GDM1 (cell line): ENCODE measurements at places on chromosomes 2 and 18.
A peak's percentile ranks its signal among the peaks of the same experiment; 100 is the strongest.

DNA sequence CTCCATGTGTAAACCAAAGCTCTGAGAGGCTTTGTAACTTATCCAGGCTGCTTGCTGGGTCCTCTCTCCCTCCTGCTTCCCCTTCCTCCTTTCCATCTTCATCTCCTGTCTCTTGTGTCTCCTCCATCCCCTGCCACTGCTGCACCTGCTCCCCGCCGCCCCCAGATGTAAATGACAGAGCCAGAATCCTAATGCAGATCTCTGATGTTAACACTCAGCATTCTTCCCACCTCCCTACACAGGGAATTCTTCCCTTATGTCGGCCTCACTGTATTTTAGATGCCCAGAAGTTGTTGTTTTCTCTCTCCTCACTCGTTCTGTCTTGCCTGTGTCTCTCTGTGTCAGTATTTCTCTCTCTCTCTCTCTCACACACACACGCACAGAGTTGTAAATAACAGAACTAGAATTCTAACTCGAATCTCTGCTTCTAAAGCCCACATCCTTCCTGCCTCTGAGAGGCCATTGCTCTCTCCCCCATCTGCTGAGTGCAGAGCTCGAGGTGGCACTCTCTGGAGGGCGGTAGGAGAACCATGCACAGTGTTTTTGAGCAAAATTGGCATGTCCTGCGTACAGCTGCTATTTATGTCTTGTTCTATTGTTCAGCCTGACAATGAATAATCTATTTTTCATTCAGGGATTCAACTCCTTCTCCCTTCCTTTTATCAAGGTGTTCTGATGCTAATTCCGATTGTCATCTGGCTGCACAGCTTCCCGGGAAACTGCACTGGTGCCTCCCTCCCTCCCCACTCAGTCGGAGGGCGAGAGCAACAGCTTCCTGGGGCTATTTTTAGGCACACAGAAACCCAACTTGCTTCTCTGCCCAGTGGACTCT, 219.9 kb downstream of the SH3RF3 start:
- peak; percentile 43 for DNase-seq

- no peak for DNase-seq
These were observed 58.9 kb downstream of the ATP8B1 start for GRCh38 chr18:57744211-57744694.

- DNase-seq = no peak
These were observed 78.8 kb downstream of the VWC2L start for GRCh38 chr2:214489702-214490101.

DNA sequence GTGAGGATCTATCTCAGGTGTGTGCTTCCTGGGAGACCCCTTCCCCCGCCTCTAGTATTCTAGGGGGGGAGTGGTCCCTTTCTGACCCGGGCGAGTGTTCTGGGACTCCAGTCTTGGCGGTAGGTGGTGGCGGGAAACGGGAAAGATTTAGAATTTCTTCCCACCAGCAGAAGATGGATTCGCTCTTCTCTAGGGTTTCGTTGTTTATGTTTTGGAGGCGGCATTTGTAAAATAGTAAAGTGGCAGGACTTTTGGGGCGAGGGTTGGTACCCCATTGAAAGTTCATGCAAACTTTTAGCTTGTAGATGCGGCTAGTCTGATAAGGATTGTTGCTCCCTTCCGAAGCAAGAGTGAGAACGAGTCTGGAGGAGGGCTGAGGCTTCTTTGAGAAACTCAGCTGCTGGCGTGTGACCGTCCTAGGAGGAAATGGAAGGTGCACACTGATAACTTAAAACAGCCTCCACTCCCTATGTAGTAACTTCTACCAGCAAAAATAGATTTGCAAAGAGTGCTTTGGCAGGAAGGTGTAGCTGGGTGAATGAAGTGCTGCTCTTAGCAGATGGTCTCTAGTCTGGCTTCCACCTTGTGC, 412 bp downstream of the GPD2 start:
- DNase-seq = no peak

GRCh38 chr2:43478412-43479086, 117.3 kb downstream of the THADA start:
- DNase-seq = no peak

GRCh38 chr2:98465456-98466226, 21.0 kb downstream of the INPP4A start:
- peak; percentile 76 for DNase-seq

- no peak for DNase-seq
These were observed 42.3 kb downstream of the STPG4 start for GRCh38 chr2:47112665-47113435.

DNA sequence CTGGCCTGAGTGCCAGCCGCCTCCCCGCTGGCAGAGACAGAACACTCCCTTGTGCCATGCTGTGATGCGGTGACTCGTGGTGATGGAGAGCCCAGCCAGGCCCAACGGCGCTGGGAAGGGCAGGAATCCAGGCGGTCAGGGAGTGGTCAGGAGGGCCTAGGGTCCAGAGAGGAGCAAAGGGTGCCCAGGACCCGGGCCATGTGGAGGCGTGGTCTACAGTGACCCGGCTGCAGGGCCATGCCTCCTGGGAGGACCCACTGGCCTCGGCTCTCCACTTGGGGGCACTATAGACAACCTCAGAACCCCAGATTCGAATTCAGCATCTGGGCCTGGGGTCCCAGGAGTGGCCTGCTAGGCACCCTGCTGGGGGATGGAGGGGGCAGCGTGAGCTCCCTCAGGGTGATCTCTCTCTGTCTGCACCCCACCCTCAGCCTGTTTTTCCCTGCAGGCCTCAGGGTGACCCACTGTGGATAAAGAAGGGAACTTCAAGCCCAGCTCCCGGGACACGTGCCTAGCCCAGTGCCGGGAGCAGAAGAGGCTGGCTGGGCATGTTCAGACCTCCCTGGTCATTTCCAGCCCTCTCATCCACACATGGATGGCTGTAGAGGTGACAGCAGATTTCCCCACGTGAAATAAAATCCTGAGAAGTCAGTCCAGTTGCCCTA, 13.0 kb downstream of the AMER3 start:
- no peak for DNase-seq

DNA sequence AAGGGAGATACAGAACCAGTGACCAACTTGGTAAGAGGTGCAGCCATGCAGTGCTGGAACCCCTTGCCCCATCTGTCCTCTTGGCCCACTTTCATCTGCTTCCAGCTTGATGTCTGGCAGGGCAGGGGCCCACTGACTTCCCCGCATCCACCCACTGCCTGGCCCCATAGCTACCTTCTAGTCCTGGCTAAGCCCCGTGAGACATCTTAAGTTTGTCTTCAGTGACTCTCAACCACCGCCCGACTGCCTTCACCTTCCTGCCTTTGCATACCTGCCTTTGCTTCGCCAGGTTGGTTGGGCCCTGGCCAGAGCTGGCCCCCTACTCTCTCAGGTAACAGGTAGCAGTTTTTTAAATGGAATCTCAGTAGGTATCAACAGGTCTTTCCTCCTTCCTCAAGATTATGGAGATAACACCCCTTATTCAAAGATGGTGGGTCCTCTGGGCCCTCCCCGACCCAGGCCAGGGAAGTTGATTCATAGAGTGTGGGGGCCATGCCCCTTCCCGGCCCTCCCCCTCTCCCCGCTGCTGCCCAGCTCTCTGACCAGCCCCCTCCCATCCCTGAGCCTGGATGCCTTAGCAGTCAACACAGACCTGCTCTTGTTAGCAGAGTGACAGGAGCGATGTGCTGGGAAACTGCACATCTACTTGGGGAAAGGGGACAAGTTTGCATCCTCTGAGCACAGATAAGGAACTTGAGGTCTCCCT, 2.8 kb downstream of the ARID5A start:
- no peak for DNase-seq

DNA sequence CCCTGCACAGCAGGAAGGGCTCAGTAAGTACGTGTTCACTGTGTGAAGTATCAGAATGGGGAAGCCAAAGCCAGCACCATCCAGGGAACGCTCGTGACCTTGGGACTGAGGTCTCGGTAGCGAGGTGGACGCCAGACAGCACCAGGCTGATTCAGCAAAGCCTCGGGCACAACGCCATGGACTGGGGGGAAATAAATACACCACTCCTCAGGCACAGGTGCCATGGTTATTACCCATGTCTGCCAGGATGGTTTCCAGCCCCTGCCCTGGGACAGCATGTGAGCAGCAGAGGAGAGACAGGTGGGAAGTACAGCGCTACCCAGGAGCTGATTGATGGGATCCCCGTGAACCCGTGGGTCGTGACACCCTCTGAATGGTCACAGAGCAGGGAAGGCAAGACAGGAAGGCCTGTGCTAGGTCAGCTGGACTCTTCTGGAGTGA, 53.0 kb downstream of the REEP1 start:
- no peak for DNase-seq

- DNase-seq = no peak
These were observed 50.5 kb upstream of the FHOD3 start for GRCh38 chr18:36247036-36247435.

GRCh38 chr2:60412620-60413019, 140.8 kb downstream of the BCL11A start:
- DNase-seq = no peak

DNA sequence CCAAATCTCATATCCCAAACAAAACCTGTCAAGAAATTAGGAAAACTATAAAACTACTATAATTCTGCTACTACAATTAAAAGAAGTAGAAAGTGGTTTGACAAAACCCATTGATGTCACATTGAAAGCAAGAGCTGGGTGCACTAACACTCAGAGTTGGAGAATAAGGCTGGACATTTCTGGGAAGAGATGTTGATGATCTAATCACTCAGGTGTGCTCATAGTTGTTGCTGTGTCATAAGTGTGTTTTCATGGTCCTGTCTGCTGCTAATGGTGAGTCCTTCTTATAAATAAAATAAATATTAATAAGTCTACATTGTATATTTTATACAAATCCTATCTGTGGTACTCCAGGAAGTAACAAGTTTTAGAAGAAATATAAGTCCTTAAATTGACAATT, 168.2 kb upstream of the LRP1B start:
- no peak for DNase-seq

DNA sequence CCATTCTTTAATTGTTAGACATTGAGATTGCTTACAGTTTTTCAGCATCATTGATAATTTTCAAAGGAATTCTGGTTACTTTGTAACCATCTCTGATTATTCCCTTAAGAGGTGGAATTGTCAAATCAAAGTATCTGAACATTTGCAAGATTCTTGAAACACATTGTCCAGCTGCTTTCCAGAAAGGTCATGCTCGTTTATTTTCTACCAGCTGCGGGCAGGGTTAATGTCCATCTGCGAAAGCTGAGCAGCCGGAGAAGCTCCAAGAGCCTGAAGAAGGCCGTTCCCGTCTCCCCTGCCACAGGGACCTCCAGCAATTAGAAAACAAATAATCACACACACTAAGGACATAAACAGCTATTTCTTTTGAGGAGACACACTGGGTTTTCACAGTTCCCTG, 76.1 kb upstream of the TXNDC2 start:
- DNase-seq = no peak

GRCh38 chr2:70988151-70988550, 6.5 kb downstream of the TEX261 start:
- no peak for DNase-seq

DNA sequence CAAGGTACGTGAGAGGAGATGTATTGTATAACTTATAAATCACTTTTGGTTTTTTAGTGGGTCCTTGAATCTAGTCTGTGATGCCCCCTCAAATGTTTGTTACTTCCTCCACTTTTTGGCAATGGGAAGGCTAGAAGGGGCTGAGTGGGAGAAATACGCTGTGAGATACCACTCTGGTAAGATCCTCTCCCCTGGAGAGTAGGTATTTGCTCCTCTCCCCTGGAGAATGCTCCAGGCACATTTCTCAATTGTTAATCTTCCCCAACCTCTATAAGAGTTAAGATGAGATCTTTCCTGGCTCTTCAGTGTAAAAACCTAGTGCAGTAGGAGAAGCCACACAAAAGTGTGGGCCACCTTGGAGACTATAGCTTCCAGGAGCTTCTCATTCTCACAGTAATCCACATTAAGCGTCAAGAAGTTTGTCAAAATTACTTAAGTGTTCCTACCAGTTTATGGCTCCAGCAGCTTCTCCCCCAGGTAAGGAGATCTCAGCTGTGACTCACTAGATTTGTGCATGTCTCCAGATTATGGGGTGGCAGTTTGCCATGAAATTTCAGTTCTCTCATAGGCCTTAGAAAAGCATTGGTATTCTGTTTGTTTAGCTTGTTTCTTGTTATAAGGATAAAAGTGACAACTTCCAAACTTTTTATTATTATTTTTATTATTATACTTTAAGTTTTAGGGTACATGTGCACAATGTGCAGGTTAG, 182.6 kb downstream of the FSIP2 start:
- DNase-seq = no peak

GRCh38 chr2:170530803-170531564, 184.2 kb upstream of the SP5 start:
- no peak for DNase-seq

DNA sequence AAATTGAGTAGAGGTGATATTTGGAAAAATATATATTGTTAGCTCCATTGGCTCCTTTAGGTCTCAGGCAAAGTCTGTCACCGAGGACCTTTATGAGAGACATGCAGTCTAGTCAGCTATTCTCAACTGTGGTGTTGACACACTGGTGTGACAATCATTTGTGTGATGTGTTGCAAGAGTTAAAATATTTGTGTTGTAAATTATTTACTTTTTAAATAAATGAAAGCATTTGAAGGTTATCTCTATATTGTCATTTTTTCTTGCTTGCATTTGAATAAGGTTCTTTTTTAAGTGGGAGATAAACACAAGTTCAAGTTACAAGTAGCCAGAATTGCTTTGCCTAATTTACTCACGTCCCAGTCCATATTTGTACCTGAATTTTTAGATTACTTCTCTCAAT, 4.3 kb downstream of the REL start:
- no peak for DNase-seq

GRCh38 chr18:62812242-62812641, 96.9 kb downstream of the PHLPP1 start:
- DNase-seq = no peak

DNA sequence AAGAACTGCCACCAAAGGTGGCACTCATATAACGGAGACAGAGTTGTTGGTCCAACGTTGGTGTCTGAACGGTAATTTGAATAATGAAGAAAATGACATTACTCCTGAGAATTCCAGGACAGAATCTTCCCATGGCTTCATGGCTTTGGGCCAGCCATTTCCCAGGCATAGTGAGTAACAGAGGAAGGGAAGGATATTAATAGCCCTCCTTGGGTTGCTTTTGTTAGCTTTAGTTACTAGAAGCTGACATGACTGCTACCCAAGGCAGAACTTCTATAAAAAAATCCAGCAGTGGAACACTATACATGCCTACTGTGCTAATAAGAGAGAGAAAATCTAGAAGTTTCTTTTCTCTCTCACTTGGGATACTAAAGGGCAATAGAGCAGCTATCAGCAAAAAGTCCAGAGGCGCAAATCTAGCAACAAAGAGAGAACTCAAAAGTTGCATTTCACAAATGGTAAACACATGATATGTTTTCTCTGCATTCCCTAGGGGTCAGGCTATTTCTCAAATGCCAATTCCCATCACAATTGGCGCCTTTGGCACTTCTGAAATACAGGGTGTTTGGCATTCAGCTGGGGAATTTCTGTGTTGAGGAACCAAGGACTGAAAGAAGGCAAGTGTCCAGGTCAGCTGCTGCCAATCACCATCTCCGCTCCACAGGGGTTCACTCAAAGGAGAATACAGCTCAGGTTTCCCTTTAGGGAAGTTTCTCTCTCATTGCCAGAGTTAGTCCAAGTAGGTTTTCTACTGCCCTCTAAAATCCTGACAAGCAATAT, 160.8 kb upstream of the KYNU start:
- no peak for DNase-seq

DNA sequence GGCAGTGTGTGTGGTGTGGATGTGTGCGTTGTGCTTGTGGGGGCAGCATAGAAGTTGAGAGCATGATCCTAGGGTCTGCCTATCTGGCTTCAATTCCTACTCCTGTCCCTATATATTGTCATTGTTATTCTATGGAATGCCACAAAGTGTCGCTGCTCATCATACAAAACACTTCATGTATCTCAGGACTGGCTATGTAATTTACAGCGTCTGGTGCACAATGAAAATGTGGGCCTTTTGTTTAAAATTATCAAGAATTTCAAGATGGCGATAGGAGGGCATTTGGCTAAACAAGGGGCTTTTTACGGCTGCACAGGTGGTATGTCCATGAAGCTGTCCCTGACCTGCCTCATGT, 3.4 kb downstream of the SERPINB2 start:
- no peak for DNase-seq
